ENCODE measurements at places on chromosomes 2 and 18. TPM values are rescaled to one million over a fixed set of nuclear protein-coding genes. Genes with fewer than 3 reads are reported as not detected.

SLC19A3 gene
- 16.5 TPM for total RNA-seq

ATOH8 gene
- total RNA-seq, result 239 TPM

IL1R1 gene
- 132 TPM for total RNA-seq

TMEM163 gene
- total RNA-seq, result not detected

RAB27B gene
- 0.11 TPM for total RNA-seq

ARHGAP15 gene
- 1.4 TPM for total RNA-seq

CLEC4F gene
- not detected for total RNA-seq

NT5C1B gene
- total RNA-seq, result not detected

NEB gene
- total RNA-seq, result 0.53 TPM
